Activated CD8-positive, alpha-beta memory T cell treated with anti-CD3 and anti-CD28 coated beads, Interleukin-2, amount 10 ng/mL, durations not matched to agents 7 days and 5 days (primary cell): ENCODE measurements at places on chromosomes 13 and 19. TPM values are rescaled to one million over a fixed set of nuclear protein-coding genes. Genes with fewer than 3 reads are reported as not detected.

- H3K4me3 ChIP-seq = no peak overlapping the region
- no peaks in the 10 kb centered on the region for H3K27me3 ChIP-seq
- no peak overlapping the region for H3K27ac ChIP-seq
- no peak for DNase-seq
- H3K4me1 ChIP-seq = no peaks in the 10 kb centered on the region
- H3K36me3 ChIP-seq = no peaks in the 10 kb centered on the region
Measured at GRCh38 chr13:81492449-81492848, 1151.5 kb upstream of the SPRY2 start.

- H3K27me3 ChIP-seq = peaks cover 75% of the 10 kb centered on the region
- peaks cover 26% of the 10 kb centered on the region for H3K4me1 ChIP-seq
- H3K4me3 ChIP-seq = no peak overlapping the region
- DNase-seq = no peak
Measured at GRCh38 chr19:51220996-51221395, 3.9 kb upstream of the CD33 start.

DNA sequence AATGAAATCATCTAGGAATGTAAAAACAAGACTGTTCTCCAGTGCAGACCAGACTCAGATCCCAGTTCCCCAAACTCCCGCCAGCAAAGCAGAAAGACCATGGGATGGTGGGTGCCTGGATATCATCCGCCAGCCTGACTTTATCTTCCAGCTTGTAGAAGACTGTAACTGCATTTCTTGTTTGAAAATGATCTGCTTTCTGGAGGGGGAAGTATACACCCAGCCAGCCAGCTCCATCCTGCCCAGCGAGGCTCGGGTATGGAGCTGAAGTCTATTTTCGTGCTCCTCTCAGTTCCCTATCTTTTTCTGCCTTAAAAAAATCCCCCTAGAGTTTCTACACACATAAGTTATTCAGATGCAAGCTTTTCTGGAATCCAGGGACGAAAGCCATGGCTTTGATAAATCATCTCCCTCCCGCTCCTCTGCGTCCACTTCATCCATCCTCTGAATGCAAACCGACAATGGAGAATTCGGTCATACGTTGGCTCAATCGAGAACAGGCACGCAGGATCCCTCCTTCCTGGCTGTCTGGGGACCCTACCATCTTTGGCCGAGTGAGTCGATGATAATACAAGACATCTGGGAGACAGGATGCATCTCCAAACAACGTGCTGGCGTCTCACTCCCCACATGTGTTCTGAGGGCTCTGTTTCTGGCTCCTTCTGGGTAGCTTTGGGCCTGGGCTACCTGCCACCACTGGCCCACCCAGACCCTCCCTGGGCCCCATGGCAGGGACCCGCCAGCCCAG is 31.2 kb downstream of the CEBPG start:
- H3K4me1 ChIP-seq = peaks cover 2% of the 10 kb centered on the region
- DNase-seq = no peak
- H3K27ac ChIP-seq = no peak overlapping the region
- H3K27me3 ChIP-seq = no peaks in the 10 kb centered on the region
- H3K4me3 ChIP-seq = no peak overlapping the region

DNA sequence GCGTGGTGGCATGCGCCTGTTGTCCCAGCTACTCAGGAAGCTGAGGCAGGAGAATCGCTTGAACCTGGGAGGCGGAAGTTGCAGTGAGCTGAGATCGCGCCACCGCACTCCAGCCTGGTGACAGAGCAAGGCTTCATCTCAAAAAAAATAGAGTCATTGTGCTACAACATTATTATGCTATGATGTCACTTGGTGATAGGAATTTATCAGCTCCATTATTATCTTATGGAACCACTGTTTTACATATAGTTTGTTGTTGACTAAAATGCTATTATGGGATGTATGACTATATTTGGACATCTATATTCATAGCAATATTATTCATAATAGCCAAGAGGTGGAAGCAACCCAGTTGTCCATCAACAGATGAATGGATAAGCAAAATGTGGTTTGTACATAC is 26.4 kb upstream of the SLC7A1 start:
- no peak for DNase-seq
- H3K27ac ChIP-seq = no peak overlapping the region
- H3K4me3 ChIP-seq = no peak overlapping the region
- H3K36me3 ChIP-seq = no peaks in the 10 kb centered on the region
- H3K27me3 ChIP-seq = peaks cover 52% of the 10 kb centered on the region
- no peaks in the 10 kb centered on the region for H3K4me1 ChIP-seq

The UHRF1 gene
- 149 TPM for total RNA-seq

The RFPL4A gene
- total RNA-seq = not detected
